ENCODE measurements at places on chromosomes 3 and 15.

GRCh38 chr3:107328069-107328468 is 49.2 kb upstream of the CCDC54 start:
- no peak for DNase-seq

- DNase-seq = no peak
Observed at GRCh38 chr3:52787246-52787645, 7.3 kb upstream of the ITIH3 start.

DNA sequence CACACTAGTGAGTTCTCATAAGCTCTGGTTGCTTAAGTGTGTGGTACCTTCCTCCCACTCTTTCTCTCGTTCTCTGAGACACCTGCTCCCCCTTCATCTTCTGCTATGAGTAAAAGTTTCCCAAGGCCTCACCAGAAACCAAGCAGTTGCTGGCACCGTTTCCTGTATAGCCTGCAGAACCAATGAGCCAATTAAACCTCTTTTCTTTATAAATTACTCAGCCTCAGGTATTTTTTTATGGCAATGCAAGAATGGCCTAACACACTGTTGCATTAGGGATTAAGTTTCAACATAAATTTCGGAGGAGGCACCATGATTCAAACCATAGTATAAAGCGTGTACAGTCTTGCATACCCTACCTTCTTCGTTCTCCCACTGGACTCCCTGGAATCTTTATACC is 252.3 kb upstream of the CHRM5 start:
- peak; percentile 34 for DNase-seq

- peak; percentile 26 for DNase-seq
Observed at GRCh38 chr3:129087138-129087702, 26.6 kb downstream of the GP9 start.

- no peak for DNase-seq
Observed at GRCh38 chr15:38972831-38973230, 408.2 kb upstream of the RASGRP1 start.

GRCh38 chr3:56110886-56111285 is 357.4 kb downstream of the ERC2 start:
- no peak for DNase-seq

DNA sequence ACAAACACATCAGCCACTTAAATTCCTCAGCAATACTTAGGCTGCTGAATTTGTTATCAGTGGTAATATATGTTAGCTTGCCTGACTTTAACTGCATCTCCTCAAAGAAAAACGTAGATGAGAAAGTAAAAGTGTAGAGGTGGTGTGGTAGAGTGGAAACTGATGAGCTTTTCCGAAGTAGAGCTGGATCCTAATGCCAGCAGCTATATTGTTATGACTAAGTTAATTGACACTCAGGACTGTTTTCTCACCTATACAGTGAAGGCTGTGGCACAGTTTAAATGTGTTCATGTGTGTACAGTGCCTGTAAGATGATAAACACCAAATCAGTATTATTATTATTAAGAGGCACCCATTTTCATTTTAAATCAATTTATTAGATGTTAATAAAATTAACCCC is 174.9 kb downstream of the TNIK start:
- DNase-seq = peak; percentile 5

- peak; percentile 64 for DNase-seq
Observed at GRCh38 chr15:41465822-41466421, 27.8 kb upstream of the ITPKA start.

DNA sequence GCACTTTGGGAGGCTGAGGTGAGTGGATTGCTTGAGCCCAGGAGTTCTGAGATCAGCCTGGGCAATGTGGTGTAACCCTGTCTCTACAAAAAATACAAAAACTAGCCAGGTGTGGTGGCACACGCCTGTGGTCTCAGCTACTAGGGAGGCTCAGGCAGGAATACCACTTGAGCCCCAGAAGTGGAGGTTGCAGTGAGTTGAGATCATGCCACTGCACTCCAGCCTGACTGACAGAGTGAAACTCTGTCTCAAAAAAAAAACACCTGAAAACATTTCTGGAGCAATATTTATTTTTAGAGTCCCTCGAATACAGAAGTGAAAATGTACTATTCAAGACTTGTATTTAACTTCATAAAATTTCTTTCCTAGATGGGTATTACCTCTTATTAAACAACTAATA is 4.6 kb downstream of the SPCS1 start:
- DNase-seq = no peak

- peak; percentile 59 for DNase-seq
Observed at GRCh38 chr15:47466357-47466756, 250.9 kb upstream of the SEMA6D start.

- DNase-seq = no peak
Observed at GRCh38 chr3:192237992-192238608, 489.2 kb downstream of the FGF12 start.

GRCh38 chr3:62379321-62379798 is 6.0 kb upstream of the FEZF2 start:
- DNase-seq = no peak

GRCh38 chr3:169591983-169592644 is 71.4 kb downstream of the MECOM start:
- no peak for DNase-seq

GRCh38 chr3:81823882-81824395 is 62.5 kb upstream of the GBE1 start:
- no peak for DNase-seq

DNA sequence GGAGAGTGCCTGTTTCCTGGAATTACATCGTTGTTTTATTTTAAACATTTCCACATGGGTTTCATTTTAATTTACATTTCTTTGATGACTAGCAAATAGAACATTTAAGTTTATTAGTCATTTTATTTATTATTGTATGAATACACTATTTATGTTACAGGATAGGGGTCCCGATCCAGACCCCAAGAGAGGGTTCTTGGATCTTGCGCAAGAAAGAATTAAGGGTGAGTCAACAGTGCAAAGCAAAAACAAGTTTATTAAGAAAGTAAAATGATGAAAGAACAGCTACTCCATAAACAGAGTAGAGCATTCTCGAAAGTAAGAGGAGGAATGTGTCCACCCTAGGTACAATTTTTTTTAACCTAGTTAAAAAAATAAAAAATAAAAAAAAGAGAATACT is 539.5 kb downstream of the NAALADL2 start:
- DNase-seq = no peak

- DNase-seq = no peak
Observed at GRCh38 chr3:156236556-156237260, 116.3 kb downstream of the KCNAB1 start.

GRCh38 chr3:63762180-63762579 is 56.9 kb upstream of the C3orf49 start:
- no peak for DNase-seq

DNA sequence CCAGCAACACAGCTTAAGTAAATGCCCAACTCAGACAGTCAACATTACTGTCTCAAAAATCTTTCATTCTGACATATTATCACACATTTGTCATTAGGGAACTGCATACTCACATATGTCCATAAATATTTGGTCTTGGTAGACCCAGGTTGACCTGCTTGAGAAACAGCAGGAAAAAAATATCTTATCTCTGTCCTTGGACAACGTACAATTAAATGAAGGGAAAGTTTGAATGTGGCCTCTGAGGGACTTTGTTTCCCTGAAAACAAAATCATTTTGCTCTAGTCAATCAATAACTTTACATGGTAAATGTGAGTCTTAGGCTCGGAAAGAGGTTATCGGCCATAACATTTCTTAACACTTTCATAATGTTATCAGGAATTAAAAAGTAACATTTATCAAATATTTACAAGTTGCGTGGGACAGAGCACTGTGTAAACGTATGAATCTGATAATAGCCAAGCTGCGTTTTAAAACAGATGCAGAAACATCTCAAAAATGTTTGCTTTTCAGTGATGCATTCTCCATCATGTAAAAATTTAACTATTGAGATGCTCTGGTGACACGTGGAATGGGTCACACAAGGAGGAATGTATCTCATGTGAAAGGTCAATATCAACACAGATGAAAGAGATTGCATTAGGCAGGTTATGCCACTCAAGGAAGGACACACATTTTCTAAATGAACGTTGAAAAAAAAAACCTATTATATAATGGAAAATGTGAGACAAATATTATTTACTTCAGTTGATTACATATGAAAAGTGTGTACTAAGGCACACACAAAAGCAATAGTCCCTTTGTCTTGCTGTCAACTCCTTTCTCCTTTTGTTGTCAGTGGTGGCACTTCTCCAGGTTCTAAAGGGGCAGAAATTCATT is 304.4 kb downstream of the WDR72 start:
- DNase-seq = no peak

DNA sequence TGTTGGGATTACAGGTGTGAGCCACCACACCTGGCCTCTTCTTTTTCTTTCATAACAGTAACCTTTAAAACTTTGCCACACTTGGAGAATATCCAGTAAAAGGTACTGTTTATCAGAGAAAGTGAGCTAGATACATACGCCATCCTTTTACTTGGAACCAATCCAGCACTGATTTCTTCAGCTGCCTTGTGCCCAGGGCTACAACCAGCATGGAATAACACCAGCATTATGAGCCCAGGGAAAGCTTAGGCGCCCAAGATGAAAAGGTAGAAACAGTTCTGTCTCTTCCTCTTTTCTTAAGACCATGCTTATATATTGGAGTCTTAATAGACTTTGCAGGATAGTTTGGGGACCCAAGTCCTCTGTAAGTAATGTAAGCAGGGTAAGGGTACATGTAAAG is 8.4 kb downstream of the SKIC8 start:
- no peak for DNase-seq

DNA sequence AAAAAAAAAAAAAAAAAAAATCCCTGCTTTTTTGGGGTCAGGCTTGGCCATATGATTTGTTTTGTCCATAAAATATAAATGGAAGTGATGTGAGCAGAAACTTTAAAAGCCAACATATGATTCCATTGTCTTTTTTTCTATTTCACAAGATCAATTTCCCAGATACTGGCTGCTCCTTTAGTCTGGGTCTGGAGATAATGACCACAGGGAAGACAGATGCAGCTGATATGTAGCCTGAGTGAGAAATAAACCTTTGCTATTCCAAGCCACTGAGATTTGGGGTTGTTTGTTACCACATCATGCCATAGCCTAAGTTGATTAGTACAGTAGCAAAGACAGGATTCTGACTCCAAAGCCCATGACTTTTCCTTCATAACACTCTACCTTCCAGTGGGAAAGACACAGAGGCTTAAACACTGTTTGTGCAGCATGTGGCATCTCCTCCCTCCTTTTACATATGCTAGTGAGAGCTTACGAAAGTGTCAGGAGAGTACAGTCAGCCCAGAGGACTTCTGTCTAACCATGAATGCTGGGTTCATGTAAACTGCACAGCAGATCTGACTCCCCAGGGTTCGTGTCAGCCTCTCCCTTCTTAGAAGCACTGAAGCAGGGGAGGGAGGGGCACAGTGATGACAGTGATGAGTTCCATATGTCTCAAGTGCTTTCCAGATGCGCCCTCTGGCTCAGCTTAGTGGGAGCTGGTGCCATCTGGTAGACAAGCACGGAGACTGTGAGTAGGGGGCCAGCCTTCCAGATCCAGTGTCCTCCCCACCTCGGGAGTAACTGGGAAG is 36.7 kb upstream of the SLC7A14 start:
- no peak for DNase-seq

- no peak for DNase-seq
Observed at GRCh38 chr15:65841121-65841930, 28.0 kb upstream of the RAB11A start.

DNA sequence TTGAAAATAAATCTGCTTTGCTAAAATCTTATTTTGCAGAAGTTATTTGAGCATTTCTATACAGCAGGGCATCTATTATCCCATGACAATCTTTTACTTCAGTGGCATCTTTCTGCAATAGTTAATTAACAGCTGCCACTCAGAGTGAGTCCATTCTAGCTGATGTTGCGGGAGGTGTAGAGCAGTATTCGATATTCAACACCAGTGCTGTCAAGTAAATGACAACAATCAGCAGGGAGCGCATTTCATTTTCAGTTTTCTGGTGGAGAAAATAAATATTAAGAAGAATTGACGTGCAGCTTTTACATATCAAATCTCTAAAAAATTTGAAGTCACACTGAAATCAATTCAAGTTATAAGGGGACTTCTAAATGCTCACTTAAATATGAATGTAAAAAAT is 286.2 kb downstream of the CTNNB1 start:
- no peak for DNase-seq

DNA sequence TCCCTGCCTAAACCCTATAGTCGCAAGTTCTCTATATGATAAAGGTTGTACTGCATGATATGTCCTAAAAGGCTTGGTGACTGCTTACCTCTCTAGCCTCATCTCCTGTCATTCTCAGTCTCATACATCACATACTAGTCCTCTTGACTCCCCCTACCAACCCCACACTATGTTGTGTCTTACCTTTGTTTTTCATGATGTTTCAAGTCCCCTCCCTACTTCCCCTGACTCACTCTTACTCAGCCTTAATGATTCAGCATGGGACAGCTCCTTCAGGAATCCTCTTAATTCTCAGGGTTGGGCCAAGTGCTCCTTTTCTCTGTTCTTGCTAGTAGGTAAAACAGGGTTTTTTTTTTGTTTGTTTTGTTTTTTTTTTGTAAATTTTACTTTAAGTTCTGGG is 49.6 kb downstream of the SLMAP start:
- peak; percentile 82 for DNase-seq

DNA sequence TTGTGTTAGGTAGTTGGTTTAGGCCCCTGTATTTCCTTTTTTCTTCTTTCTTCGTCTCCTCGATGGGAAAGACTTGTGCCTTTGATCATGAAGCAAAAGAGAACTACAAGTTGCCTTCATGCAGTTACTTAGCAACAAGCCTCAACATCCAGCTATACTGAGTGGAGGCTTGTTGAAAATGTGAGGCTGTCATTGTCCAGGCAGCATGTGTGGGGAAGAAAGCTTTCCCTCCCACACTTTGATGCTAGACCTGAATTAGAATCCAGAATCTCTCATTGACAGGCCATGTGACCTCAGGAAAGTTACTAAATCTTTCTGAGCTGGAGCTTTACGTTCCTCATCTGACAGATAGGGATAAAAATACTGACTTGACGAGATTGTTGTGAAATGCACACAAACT is 23.7 kb downstream of the IFT122 start:
- DNase-seq = no peak

- DNase-seq = no peak
Observed at GRCh38 chr3:4580346-4581123, 87.4 kb downstream of the ITPR1 start.

- DNase-seq = no peak
Observed at GRCh38 chr15:52361975-52362494, 66.4 kb upstream of the MYO5C start.

DNA sequence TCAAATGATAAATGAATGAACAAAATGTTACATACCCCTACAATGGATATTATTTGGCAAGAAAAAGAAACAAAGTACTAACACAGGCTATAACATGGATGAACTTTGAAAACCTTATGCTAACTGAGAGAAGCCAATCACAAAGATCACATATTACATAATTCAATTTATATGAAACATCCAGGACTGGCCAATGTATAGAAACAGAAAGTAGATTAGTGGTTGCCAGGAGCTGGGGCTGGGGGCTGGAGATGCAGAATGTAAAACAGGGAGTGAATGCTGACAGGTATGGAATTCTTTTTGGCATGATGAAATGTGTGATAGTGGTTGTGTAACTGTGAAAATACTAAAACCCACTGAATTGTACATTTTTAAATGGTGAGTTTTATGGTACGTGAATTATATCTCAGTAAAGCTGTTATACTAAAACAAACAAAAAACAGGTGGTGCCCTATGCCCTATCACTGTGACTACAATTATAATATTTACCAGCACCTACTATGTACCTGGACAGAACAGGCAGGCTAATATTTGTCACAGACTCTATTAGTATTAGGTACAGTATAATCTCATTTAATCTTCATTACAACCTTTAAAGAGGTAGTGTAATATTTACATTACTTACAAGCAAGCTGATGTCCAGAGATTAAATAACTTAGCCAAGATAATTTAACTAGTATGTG is 90.0 kb downstream of the ETFA start:
- no peak for DNase-seq

Data from RWPE1 (cell line).